ENCODE measurements at places on chromosomes 3 and 15.

- no peak for DNase-seq
Measured at GRCh38 chr3:105793040-105793439, 75.8 kb downstream of the CBLB start.

DNA sequence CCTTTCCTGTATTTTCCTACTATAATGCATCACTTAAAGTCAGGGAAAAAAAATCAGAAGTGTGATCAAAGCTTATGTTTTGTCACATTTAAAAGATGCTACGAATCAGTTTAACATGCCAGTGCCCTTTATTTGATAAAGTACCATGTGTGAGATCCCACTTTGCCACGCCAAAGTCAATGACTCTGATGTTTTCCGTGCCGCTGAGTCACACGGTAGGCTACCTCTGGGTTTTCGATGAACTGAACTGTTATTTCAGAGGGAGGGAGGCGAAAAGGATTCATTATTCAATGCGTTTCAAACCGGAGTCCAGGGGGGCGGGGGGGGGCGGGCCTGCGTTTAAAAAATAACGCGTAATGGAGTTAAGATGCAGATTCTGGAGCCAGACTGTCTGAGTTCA lies 203.0 kb downstream of the ABHD5 start:
- DNase-seq: no peak

GRCh38 chr15:73335026-73335425 lies 33.7 kb downstream of the HCN4 start:
- DNase-seq: no peak

GRCh38 chr3:168424059-168424734 lies 328.5 kb upstream of the GOLIM4 start:
- no peak for DNase-seq

GRCh38 chr15:64151727-64152506 lies at the start of gene SNX22:
Gene SNX22, plus strand, starts transcription at chr15:64151731. Its CDS starts 45 bp downstream, at chr15:64151776.
- DNase-seq: no peak

GRCh38 chr3:111112913-111113312 lies 41.3 kb downstream of the NECTIN3 start:
- no peak for DNase-seq

- DNase-seq: no peak
Measured at GRCh38 chr3:194268654-194269512, 82.2 kb downstream of the CPN2 start.

GRCh38 chr15:61141497-61142125 lies 87.5 kb downstream of the RORA start:
- no peak for DNase-seq

- DNase-seq: no peak
Measured at GRCh38 chr3:178001670-178002101, 534.5 kb upstream of the KCNMB2 start.

GRCh38 chr3:105829229-105829628 lies 39.6 kb downstream of the CBLB start:
- no peak for DNase-seq

DNA sequence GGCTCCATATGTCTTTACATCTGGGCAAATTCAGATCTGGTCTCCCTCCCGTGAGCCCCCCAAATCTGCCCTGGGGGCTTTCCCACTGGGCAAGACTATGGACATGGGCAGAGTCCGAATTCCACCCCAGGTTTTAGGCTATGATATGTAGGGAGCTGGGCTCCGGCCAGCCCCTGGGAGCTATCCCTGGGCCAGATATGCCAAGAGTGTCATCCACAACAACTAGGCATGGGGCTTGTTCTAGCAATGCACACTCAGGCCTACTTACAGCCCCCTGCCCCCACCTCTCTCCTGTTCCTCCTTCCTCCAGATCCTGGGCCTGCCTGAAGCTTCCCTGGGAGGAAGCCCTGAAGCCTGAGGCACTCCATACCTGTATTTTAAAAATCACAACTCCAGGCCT lies 622 bp downstream of the XIRP1 start:
- no peak for DNase-seq

GRCh38 chr15:74798388-74799254 lies 14.0 kb upstream of the LMAN1L start:
- no peak for DNase-seq

GRCh38 chr3:149299938-149300801 lies 33.3 kb downstream of the TM4SF18 start:
- DNase-seq: no peak
